Urinary bladder (tissue), 4 donors: ENCODE measurements at places on chromosomes 12 and 14. TPM values are rescaled to one million over a fixed set of nuclear protein-coding genes. Genes with fewer than 3 reads are reported as not detected.

The NR4A1 gene
- total RNA-seq: 18.3 TPM

The CD27 gene
- 0.26 TPM for total RNA-seq

The RFLNA gene
- 6.0 TPM for total RNA-seq

The CMTM5 gene
- 3.5 TPM for total RNA-seq

The PLEKHG7 gene
- total RNA-seq: 0.37 TPM
